ENCODE measurements at places on chromosomes 2 and 18. TPM values are rescaled to one million over a fixed set of nuclear protein-coding genes. Genes with fewer than 3 reads are reported as not detected.

Gene GBX2
- not detected for total RNA-seq

Gene TDRD15
- total RNA-seq: not detected

Gene C1QL2
- total RNA-seq: not detected

Gene KCNS3
- total RNA-seq: 13.9 TPM

Gene CNTNAP5
- total RNA-seq: not detected

Gene LYPD1
- total RNA-seq: not detected

- DNase-seq: no peak
Measured at GRCh38 chr2:9738535-9739496, 104.5 kb upstream of the TAF1B start.

GRCh38 chr2:6960659-6961058 lies 43.4 kb downstream of the RNF144A start:
- DNase-seq: no peak

DNA sequence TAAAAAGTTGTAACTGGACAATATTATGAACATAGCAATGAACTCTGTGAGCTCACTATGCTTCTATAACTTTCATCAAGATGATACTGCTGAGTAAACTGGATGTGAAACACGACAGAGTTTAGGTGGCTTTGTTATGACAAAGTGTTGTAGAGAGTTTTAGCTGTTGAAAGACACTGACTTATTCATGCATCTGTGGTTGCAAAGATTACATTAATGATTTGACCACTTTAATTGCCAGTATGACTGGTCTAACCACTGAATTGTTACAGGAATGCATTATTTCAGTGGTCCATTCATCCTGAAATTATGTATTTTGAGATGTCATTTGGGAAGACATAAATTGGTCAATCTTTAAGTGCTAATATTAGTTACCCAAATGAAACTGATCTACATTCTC lies 117.9 kb downstream of the SPHKAP start:
- no peak for DNase-seq

- DNase-seq: no peak
Measured at GRCh38 chr2:178827739-178828485, 20.7 kb upstream of the TTN start.

DNA sequence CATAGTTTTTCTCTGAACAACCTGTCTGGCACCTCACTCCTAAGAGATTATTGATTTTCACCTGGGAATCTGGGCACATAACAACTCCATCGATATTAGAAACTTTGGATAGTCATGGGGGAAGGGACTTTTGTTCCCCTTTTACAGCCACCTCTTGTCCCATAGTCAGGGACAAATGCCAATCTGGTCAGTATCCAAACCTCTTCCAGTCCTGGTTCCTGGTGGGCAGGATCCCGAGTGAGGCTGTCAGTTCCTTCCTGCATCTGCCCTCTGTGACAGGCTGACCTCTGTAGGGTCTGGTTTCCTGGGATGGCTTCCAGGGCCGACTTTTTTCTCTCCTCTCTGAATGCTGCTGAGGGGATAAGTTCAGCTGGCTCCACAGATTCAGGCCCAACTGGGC lies 11.0 kb downstream of the KIF5C start:
- DNase-seq: no peak

DNA sequence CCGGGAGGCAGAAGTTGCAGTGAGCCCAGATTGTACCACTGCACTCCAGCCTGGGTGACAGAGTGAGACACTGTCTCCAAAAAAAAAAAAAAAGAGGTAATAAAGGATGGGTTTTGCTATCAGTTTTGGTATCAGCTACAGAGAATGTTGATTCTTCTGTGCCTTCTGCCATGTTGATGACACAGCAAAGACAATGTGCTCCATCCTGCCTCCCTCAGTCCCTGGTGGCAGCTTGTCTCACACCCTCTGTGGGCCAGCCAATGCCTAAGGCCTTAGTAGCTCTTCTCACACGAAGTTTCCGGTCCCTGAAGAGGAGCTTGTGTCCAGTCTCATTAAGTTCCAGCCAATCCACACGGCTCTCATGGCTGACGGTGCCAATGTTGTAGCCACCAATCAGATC lies 17.6 kb downstream of the IFT172 start:
- no peak for DNase-seq

DNA sequence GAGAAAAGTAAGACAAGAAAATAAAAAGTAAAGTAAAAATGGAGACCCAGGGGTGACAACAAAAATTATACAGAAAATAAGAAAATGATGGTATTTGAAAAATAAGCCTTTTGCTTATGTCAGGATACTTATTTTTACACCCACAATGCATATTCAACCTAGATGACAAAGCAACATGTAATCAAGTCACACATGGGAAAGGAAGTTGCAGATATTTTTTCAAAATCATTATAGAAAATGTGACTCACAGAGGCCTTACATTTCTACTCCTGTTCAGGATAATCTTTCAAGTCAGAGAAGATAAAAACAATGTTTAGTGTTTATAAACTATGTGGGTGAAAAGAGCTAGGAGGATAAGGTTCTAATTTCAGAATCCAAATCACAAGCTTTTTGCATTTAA lies 275.3 kb upstream of the UBE2E3 start:
- no peak for DNase-seq

GRCh38 chr2:239965318-239965717 lies 59.8 kb downstream of the NDUFA10 start:
- DNase-seq: no peak

DNA sequence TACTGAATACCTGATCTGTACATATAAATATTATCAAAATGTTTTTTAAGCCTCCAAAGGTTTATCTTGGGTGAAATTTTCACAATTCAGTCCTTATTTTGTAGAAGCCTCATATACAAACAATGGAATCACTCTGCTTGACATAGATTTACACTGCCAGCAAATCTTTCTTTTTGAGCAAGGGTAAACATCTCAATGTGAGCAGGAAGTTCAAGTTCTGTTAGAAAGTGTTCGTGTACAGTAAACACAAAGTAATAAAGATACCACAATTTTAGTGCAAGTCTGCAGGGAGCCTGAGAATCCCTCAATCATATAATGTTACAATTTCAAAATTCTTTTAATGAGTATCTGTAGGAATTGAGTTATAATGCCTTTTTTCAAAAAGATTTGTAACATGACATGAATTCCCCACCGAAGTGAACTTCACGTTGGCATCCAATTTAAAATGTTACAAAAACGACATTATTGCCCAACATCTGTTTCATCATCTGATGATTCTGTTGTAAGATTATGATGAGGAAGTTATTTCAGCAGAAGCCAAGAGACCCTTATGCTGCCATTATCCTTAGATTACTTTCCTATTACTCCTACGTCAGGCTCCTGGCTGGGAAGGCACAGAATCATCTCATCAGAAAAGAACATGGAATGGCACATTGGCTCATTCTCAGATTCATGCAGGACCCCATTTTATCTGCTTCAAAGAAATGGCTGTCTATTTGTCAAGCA lies 283.9 kb upstream of the ACVR2A start:
- DNase-seq: no peak

DNA sequence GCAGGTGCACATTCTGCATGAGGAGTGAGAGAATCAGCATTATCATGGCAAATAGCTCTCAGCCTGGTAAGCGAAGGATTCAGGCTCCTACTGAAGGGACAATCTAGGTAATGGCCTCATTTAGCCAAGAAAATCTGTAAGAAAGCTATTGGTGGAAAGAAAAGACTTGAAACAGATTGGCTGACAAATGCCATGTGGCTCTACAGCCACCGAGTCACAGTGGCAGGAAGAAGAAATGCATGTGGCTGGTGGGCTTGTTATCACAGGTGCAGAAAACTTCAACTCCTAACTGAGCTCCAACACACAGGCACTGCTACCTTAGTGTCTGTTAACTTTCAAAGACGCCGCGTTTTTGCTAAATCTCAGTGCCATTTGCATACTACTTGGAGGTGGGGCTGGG lies 60.6 kb upstream of the REV1 start:
- no peak for DNase-seq

DNA sequence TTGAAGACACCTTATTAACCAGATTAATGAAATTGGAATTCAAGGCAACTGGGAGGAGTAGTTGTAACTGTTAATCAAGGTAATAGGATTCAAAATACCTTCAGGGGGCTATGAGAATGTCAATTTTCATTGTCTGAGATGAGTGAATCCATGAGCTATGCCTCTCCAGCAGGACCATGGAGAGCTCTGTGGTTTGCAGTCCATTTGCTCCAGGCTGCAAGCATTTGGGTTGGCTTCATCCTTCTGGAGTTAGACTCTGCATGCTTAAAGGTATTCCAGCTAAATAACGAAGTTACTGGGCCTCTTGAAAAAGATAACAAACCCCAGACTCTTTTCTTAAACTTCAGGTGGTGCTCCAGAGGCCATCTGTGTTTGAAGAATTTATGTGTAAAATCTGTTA lies 207.1 kb upstream of the SLC8A1 start:
- no peak for DNase-seq

DNA sequence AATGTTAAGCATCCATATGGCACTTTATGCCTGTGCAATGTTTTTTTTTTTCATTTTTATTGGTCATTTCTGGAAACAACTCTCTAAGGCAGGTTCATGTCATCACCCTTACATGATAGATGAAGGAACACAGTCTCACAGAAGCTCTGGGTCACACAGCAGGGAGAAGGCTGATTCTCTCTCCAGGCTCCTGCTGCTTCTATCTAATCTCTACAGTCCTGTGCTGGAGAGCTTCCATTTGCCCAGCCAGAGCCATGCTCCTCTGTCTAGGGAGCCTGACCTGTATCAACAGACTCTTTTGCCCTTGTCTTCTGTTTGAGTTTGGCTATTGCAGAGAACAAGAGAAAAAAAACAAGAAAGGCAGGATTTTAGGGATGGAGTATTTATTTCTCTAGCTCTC lies 584.8 kb downstream of the MBD2 start:
- no peak for DNase-seq

DNA sequence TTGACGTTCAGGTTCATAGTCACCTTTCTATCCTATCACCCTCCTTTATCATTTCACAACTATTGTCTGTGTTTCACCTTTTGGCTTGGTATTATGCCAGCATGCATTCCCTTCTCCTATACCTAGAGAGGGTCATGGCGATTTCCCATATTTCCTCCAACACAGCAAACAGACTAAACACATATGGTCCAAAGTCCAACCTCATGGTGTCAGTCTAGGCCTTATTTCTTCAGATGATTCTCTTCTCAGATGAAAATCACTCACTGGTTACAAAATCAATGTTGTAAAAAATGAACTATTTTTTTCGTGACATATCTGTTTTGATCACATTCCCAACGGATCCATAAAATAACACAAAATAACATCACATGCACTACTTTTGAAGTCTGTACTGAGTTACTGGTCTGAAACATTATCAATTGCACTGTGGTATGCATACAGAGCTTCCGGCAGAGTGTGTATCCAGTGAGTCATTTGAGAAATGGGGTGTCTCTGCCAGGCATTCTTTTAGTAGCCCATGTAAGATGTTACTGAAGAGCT lies 204.8 kb upstream of the GALNT5 start:
- DNase-seq: no peak

DNA sequence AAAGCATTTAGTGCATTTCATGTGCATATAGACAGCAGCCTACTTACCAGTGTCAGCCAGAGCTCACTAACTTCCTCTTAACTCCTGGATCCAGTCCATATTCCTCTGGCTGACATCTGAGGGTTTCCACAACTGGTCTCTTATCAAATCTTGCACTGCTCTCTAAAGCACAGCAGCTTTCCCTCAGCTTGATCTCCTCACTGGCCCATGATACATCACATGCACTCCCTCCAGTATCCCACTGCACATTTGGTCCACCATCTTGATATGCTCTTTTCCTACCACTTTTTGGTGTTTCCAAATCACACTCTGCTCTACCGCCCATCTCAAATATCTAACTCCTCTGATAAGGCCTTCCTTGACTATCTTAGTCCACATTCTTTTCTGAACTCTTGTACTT lies 105.0 kb upstream of the ZFP36L2 start:
- no peak for DNase-seq

DNA sequence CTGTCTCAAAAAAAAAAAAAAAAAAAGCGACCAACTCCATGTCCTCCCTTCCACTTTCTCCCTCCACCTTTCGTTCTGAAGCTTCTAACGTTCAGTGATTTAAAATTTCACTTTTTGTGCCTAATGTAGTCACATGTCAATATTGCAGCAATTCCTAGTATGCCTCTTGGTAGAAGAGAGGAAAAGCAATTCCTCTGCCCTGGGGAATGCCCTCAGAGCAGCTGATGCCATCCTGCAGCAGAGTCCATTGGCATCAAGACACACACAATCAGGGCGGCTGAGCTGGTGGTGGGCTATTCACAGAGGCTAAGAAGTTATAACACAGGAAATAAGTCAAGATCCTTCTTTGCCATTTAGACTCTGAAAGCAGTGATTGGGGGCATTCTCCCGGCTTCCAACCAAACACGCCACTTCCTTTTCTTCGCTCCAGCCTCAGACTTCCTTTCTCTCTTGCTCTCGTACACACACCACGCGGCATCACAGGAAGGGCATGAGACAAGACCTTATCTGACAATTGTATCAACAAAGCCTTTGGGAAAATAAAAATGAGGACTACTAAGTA lies 71.9 kb downstream of the MOGAT1 start:
- no peak for DNase-seq

GRCh38 chr2:16405551-16405950 lies 260.1 kb downstream of the CYRIA start:
- DNase-seq: no peak

DNA sequence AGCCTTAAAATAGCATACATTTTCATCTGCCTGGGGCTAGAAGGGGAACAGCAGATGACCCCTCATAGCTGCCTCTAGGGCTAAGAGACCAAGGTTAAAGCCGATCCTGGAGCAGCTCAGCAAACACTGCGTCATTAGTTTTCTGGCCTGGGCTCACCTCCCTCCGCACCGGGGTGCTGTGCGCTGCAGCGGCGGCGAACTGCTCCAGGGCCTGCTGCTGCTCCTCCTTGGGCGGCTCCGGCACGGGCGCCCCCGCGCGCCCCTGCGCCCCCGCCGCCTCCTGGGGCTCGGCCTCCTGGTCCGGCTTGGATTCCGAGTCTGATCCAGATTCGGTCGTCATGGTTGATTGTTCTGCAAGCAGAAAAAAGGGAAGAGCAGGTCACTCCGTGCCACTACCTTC lies 55.0 kb downstream of the EPB41L3 start:
- no peak for DNase-seq

DNA sequence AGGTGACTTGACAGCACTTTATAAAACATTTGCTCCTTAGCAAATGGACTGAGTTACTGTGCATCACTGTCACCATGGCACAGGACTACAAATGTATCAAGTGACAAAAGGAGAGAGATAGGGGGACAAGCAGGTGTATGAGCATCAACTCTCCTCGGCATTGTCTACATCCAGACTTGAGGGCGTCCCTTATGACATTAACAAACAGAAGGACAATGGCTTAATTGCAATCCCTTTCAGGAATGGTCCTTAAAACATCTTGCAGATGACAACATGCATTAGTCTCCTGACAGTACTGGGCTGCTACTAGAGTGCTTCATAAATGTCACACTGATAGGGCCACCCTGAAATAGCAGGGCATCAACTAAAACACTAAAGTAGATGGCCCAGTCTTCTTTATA lies 198.8 kb downstream of the PDE1A start:
- no peak for DNase-seq

- DNase-seq: no peak
Measured at GRCh38 chr2:182912518-182912915, 46.1 kb upstream of the FRZB start.

Data from omental fat pad (tissue), 4 donors.